Left renal pelvis (tissue), 4 donors: ENCODE measurements at places on chromosomes 6 and 20.

DNA sequence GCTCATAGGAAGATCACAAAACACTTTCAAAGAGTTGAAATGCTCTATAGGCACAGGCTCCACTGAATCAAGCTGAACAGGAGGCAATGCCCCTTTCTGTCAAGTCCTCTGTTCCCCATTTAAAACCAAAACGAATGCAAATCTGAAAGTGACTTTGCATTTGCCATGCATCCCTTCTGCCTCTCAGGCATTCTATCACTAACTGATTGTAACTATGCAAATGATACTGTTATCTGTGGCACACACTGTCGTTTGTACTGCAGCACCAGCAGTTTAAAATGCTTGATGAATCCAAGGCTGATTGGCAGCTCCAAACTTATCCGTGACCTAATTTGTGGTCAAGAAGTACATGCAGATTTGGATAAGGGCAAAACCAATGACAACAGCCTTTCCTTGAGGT is 1067.5 kb upstream of the MAP3K7 start:
- DNase-seq: no peak

- DNase-seq: peak; percentile 86
These were observed at the start of gene STMN3 for GRCh38 chr20:63653041-63653973. TSS of gene STMN3 (minus strand) at chr20:63653424. CDS start at chr20:63653345, 79 bp downstream.

DNA sequence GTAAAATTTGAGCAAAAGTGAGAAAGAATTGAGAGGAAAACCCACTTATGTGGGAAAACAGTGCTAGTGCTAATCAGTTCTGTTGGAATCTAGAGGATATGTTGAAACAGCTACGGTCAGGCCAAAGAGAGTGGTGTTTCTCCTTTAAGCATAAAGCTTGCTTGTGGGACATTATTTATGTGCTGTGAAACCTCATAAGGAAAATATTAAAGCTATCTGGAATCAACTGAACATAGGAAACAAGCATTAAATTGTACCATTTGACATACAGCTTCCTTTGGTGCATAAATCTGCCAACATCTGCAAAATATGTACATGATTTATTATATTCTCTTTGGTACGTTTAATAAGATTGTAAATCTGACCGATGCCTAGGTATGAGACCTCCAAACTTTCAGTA is 182.5 kb upstream of the PDE10A start:
- peak; percentile 35 for DNase-seq

- DNase-seq: no peak
These were observed 53.0 kb downstream of the SRC start for GRCh38 chr20:37398750-37399621.

DNA sequence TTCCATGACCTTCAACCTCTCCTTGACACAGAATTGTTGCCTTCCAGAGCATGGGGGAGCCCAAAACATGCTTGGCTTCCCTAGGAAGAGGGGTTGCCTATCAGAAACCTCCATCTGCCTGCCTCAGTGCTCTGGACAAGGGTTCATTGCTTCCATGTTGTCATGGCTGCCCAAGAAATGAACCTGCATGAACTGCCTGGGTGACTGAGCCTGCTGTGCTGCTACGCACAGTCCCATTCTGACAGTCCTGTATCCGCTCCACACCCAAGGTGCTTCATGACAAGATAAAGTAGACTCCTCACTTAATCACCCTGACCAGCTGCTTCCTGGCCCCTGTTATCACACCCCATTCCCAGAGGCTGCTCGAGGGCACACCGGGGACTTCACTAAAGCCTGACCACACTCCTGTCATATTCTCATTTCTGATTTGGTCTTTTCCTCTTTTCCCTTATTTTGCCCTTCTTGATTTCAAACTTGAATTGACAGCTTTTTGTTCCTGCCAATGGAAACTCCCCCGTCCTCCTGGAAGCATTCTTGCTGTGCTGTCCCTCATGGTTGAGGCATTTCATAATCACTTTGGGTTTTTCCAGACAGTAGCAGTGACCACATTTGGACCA is 31.9 kb downstream of the GMPR start:
- no peak for DNase-seq

DNA sequence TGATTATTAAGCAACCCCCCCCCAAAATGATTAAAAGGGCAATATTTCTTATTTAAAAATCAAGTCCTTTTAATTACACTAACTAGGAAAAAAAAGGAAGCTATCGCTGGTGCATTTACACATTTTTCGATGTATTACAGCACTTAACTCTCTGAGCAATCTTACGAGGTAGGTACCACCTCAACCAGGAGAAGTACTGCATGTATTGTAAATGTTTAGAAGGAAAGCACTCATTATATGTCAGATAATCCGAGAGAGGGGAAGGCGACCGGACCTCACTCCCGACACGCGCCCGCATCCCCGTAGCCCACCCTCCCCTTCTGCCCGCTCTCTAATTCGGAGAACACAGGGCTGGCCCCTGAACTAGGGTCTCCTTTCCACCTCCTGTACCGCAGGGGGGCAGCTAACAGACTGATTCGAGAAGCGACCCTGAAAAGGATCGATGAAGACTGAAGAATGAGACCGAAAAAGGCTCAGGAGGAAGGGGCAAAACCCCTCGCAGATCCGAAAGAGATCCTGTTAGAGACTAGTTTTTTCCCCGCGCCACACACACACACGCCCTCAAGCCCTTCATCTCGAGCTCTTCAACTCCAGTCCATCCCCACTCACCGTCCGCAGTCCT is 337 bp downstream of the ESF1 start:
- no peak for DNase-seq

DNA sequence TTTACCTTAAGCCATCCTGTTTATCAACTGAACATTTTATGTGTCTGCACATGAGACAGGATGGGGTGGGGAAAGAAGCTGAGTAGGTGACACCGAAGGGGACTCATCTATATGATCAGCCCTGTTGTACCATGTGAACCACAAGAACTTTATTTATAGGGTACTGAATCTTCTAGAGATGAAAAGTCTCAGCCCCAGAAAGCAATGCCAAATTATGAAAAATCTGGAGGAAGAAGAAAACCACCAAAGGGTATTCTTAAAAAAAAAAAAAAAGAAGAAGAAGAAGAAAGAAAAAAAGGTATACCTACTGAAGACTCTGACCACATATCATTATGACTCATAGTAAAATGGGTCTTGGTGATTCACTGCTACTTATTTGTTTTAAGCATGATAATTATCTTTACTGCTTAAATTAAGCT is 39.8 kb upstream of the HBS1L start:
- DNase-seq: no peak
